Frontal cortex (tissue), 4 donors: ENCODE measurements at places on chromosomes 7 and 10. TPM values are rescaled to one million over a fixed set of nuclear protein-coding genes. Genes with fewer than 3 reads are reported as not detected.

MINDY4 gene
- total RNA-seq = 2.4 TPM

AKR1C1 gene
- total RNA-seq = 30.2 TPM

MAT1A gene
- total RNA-seq = under 0.01 TPM

MSS51 gene
- 1.6 TPM for total RNA-seq

GRM3 gene
- 155 TPM for total RNA-seq

COL1A2 gene
- total RNA-seq = 84.4 TPM

CARD11 gene
- total RNA-seq = 0.41 TPM

STAG3 gene
- total RNA-seq = 1.2 TPM

DYDC2 gene
- total RNA-seq = 2.4 TPM

TAF5 gene
- 14.3 TPM for total RNA-seq

C10orf105 gene
- not detected for total RNA-seq

AS3MT gene
- 13.5 TPM for total RNA-seq

KAZALD1 gene
- total RNA-seq = 0.41 TPM

PLEKHA8 gene
- 30.6 TPM for total RNA-seq

GHITM gene
- 165 TPM for total RNA-seq

PITX3 gene
- not detected for total RNA-seq

DMBT1 gene
- total RNA-seq = not detected

OR2A12 gene
- total RNA-seq = not detected

ZNF33B gene
- 32.2 TPM for total RNA-seq

PTF1A gene
- 0.41 TPM for total RNA-seq

CYP2C19 gene
- 0.41 TPM for total RNA-seq

VWA2 gene
- total RNA-seq = 2.9 TPM

C7orf57 gene
- total RNA-seq = under 0.01 TPM

METTL27 gene
- 0.41 TPM for total RNA-seq

PVRIG gene
- total RNA-seq = not detected

CBX3 gene
- 183 TPM for total RNA-seq

NODAL gene
- total RNA-seq = 2.0 TPM

ARHGAP22 gene
- 1.6 TPM for total RNA-seq

WNT16 gene
- total RNA-seq = 0.82 TPM

BMI1 gene
- 129 TPM for total RNA-seq

ANKRD61 gene
- under 0.01 TPM for total RNA-seq

HOXA5 gene
- total RNA-seq = not detected

CAPZA2 gene
- total RNA-seq = 154 TPM

ZNF789 gene
- 20.8 TPM for total RNA-seq

CAV1 gene
- 17.5 TPM for total RNA-seq
